Fibroblast of lung (primary cell): ENCODE measurements at places on chromosomes 2 and 18. TPM values are rescaled to one million over a fixed set of nuclear protein-coding genes. Genes with fewer than 3 reads are reported as not detected.

HJURP gene
- polyA plus RNA-seq: 6.2 and 28.3 TPM in 2 replicates

TUBA3D gene
- not detected in 2 replicates for polyA plus RNA-seq

SH3RF3 gene
- 8.3 and 9.5 TPM in 2 replicates for polyA plus RNA-seq

ALPP gene
- polyA plus RNA-seq: not detected in 2 replicates

SPATA3 gene
- polyA plus RNA-seq: not detected in 2 replicates

VAMP8 gene
- 17.7 and 80.6 TPM in 2 replicates for polyA plus RNA-seq

CHMP3 gene
- polyA plus RNA-seq: 159 and 161 TPM in 2 replicates

NCKAP5 gene
- polyA plus RNA-seq: 1.9 and 6.2 TPM in 2 replicates

DUSP19 gene
- 2.4 and 2.6 TPM in 2 replicates for polyA plus RNA-seq

GLI2 gene
- 2.8 and 3.8 TPM in 2 replicates for polyA plus RNA-seq

LOXHD1 gene
- not detected in 2 replicates for polyA plus RNA-seq

DNA sequence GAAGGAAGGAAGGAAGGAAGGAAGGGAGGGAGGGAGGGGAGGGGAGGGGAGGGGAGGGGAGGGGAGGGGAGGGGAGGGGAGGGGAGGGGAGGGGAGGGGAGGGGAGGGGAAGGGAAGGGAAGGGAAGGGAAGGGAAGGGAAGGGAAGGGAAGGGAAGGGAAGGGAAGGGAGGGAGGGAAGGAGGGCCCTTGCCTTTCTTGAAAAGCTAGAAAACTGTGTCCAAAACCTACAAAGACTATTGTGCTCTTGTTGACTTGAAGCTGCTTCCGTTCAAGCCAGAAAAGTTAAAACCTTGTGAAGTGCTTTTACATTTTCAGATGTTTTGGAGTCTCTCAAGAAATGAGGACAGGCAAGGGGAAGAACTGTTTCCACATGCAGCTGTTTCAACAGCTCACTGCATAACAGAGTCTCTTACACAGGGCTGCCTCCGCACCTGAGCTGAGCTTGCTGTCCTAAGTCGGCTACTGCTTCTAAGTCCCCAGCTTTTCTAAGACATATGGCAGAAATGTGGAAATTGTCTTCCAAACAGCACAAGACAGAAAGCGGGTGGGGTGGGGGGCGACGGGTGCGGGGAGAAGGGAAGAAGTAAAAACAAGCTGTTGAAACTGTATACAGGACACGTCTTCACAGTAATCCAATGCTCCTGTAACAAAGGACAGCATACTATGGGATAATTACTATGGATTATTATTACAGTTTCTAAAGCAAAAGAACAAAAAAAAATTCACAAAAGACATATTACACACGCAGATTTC, 46.1 kb downstream of the BCL11A start:
- no peak for DNase-seq

DNA sequence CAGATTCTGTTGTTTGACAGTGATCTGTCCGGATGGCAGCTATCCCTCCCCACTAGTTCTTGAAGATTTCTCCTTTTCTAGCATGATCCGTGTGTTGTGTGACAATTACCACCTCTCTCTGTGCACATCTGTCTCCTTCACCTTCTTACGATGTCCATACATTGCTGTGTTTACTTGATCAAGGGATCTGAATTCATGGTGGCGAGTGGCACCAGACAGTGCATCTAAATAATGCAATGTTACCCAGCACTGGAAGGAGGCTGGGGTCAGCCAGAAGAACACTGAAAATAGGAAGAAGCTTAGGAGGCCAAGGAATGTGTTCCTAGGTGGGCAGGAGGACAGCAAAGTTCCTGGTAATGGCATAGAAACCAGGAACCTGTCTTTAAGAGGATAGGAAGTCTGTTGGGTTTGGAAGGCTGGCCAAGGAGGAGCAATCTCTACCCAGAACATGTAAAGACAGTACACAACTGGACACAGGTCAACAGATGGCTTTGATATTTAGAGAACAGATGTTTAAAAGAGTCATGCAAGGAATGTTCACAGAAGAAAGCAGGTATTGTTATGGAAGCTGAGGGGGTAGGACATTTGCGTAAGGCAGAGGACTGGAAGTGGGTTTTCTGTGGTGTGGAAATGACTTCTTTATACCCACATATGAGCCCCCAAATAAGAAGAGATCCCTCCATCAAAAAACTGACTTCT, 126.4 kb downstream of the HRH4 start:
- no peak for DNase-seq

DNA sequence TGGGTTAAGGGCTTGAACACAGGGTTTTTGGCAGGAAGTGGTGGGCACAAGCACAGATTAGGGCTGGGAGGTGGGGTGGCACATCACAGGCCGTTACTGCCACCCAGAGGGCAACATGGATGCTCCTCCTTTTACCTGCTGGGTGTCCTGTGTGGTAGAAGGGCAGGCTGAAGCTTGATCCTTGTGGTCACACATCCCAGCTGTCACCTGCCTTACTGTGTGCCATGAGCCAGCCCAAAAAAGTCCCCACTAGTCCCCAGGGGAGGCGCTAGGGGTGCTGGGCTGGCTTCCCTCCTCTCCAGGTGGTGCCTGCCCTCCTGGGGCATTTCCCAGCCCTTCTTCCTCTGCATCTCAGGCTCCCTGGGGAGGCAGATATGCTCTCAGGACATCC, 50.5 kb upstream of the ALPP start:
- no peak for DNase-seq

DNA sequence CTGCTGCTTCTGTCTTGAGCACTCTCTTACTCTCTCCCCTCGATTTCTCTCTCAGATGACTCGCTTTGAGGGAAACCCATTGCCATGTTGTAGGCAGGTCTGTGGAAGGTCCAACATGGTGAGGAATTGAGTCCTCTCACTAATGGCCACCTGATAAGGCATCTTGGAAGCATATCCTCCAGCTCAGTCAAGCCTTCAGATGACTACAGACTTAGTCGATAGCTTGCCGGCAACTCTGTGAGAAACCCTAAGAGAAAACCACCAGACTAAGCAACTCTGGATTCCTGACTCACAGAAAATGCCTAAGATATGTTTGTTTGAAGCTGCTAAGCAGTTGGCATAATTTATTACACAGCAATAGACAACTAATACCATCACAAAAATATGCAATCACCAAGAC, 51.2 kb downstream of the WDR75 start:
- no peak for DNase-seq

GRCh38 chr18:73563345-73563744, 584.3 kb downstream of the FBXO15 start:
- DNase-seq: peak; percentile 72

DNA sequence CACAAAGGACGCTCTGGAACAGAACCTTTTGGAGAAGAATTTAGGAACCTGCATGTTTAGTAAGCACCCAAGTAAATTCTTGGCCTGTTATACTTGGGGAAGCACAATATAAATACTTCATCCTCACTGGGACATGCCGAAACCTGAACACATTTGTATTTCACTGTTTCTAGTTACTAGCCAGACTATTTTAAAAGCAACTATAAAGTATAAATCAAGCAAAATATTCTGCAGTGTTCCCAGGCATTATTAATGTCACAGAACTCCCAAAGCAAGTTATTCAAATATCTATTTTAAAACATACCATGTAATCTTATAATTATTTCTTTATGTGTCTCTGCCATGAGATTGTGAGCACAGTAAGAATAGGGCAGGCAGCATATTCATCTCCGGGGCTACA, 54.8 kb downstream of the CALCRL start:
- no peak for DNase-seq

DNA sequence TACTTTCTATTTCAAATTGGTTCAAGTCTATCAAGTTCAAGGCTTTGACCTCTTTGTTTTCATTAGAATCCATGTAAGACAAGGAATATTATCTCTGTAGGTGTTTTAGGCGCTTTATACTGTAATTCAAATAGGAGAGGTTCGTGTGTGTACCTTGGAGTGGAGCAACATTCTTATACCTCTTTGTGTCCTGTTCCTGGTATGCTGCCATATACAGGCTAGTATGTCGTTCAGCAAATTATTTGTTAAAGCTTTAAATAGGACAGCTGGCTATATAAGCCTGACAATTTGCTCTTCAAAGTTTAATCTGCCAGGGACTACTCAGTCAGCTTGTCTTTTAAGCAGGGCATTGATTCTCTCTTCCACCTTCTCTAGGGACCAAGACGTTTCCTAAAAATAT, 31.1 kb upstream of the SPAG16 start:
- no peak for DNase-seq

- DNase-seq: peak; percentile 30
Measured at GRCh38 chr2:128309280-128310093, 9.2 kb downstream of the HS6ST1 start.

DNA sequence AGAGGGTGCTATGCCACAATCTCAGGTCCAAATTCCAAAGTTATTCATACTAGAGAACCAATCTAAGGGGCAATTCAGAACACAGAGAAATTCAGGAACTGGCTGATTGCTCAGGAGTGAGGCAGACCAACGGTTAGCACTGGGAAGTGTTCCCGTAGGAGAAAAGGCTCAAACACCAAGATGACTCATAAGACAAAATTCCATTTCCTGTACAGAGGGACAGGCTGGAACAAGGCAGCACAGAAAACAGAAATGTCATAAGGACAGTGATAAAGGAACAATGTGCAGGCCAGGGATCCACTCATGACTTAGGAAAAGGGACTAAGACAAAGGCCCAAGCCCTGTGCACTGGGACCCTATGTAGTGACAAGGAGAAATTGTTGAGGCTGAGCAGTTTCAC, 54.2 kb downstream of the PDE1A start:
- DNase-seq: peak; percentile 93

GRCh38 chr2:168730344-168730743, 72.1 kb upstream of the NOSTRIN start:
- DNase-seq: peak; percentile 30

DNA sequence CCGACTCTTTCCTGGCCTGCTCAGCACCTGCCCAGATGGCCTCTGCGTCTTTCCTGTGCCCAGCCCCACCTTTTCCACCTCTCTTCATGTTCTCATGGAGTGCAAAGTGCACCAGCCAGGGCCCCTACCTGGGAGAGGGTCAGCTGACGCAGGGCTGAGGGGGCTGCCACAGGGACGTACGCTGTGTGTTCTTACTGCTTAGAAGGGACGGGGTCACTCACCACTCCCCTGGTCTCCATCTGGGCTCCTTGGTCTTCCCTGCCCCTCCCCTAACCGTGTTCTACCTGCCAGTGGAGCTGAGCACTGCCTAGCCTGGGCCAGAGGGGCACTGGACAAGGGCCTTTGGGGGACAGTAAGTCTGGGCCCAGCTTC, 8.6 kb downstream of the ERFE start:
- DNase-seq: no peak

GRCh38 chr2:20223407-20224163, 1.3 kb downstream of the SDC1 start:
- peak; percentile 60 for DNase-seq

DNA sequence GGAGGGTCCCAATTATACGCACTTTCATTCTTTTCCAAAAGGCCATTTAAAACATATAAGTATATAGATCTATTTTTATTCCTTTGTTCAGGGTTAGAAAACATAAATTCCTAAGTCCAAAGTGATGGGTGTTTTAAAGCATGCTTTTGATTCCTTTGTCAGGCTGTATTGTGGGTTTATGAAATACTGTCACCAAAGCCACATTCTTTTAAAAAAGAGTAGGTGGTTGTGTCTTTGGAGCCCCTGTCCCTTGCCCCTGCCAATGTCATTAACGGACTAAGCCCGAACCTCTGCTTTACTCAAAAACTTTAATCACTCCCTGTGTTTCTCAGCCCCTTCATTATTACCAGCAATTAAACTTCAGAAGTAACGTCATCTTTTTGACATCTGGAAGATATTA, 104.9 kb upstream of the APCDD1 start:
- DNase-seq: no peak

GRCh38 chr2:143545949-143546255, 416.7 kb downstream of the ARHGAP15 start:
- DNase-seq: peak; percentile 69

DNA sequence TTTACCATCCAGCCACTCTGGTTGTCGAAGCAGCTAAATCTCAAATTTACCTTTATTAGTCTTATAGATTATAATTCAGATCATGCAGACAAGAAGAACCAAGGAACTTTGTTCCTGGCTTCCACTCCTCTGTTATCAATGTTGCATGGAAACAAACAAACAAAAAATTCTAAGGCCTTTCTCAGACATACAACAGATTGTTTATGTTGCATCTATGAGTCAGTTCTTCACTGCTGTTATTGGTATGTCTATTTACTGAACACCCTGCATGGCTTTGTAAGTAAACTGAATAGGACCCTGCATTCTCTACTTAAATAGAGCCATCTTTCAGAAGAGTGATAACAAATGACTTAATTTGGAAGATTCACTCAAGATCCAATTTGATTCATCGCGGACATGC, 1.6 kb upstream of the ANKRD44 start:
- DNase-seq: no peak

DNA sequence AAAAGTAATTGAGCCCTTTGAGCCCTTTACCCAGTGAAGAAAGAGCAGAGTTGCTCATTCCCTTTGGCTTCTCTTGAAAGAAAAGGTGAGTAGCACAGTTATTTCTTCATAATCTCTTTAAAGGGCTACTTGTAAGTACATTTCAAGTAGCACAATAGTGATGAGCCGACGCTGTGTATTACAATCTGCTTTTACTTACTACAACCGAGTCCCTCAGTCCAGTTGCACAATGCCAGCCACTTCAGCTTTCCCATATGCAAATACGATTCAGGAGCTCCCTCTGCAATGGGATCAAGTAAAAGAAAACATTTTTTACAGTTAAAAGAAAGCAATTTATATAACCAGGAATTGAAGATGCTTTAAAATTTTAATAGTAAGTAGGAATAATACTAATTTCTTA, 868.5 kb downstream of the RNF144A start:
- no peak for DNase-seq

GRCh38 chr18:5370332-5370731, 74.8 kb upstream of the ZBTB14 start:
- DNase-seq: peak; percentile 2

- peak; percentile 90 for DNase-seq
Measured at GRCh38 chr2:121471532-121472469, 58.9 kb upstream of the RNU4ATAC start.

- peak; percentile 88 for DNase-seq
Measured at GRCh38 chr2:217286833-217287232, 427.0 kb upstream of the TNP1 start.

DNA sequence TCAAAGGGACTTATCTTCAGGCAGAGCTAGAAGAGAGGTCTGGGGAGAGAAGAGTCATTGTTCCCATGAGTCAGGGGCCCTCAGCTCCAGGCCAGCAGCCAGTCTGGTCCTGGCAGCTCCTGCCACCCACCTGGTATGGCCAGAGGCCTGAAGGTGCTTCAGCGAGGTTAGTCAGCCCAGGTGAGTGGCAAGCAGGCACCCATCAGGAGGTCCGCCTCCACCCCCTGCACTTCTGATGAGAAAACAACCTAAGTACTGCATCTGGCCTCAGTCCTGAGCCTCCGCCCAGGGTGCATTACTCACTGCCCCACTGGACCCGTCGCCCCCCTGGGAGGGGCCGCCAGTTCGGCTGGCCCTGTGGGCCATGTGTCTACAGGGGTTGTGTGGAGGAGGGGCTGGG, 130.2 kb downstream of the INHBB start:
- DNase-seq: peak; percentile 42
